Hepatocyte (in vitro differentiated cells): ENCODE measurements at places on chromosomes 3 and 15. TPM values are rescaled to one million over a fixed set of nuclear protein-coding genes. Genes with fewer than 3 reads are reported as not detected.

- peak; percentile 16 for DNase-seq
Measured at GRCh38 chr15:64193971-64194370, 31.1 kb upstream of the PPIB start.

DNA sequence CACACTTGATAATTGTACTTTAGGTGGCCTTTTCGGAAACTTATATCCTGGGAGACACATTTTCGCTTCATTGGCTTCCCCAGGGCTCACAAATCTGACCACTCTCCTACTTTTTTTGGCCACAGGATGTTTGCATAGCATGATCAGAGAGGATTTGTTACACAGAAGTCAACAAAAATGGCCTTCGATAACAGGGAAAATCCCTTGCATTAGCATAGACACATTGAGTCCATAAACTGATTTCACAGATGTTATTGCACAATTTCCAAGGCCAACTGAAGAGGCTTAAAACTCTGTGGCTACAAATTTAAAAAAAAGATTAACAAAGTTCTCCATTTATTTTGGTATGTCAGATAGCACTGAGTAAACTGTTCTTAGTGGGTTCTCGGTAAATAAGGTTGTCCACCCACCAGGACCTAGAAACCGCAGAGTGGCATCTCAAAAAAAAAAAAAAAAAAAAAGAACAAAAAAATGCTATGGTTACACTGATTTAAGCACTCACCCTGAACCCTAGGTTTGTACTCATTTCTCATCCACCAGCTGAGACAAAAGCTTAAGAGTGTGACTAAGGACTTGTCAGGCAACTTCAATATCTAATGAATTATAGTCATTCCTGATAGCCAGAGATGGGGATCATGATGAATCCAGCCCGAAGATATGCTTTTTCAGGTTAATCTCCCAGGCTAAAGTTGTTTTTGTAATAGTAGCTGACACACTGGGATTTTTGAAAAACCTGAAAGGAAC, 188.9 kb upstream of the SYNPR start:
- DNase-seq = no peak

Gene NUSAP1
- 20.2 and 29.2 TPM in 2 replicates for polyA plus RNA-seq

Gene EFHB
- not detected in 2 replicates for polyA plus RNA-seq

Gene SLC15A2
- 5.4 and 5.8 TPM in 2 replicates for polyA plus RNA-seq

Gene ARL14
- polyA plus RNA-seq = 9.2 and 11.5 TPM in 2 replicates

- DNase-seq = no peak
Measured at GRCh38 chr3:156611870-156612494, 57.1 kb upstream of the SSR3 start.

Gene CFAP20DC
- 2.2 and 2.3 TPM in 2 replicates for polyA plus RNA-seq

DNA sequence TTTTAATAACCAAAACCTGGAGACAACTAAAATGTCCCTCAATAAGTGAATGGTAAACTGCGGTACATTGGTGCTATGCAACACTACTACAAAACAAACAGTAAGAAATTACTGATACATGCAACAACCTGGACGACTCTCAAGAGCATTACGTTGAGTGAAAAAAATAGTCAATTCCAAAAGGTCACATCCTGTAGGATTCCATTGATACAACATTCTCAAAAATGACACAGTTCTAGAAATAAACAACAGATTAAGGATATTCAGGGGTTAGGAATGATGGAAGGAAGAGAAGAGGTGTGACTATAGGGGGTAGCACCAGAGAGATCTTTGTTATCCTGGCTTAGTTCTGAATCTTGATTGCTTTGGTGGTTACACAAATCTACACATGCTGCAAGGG, 72.2 kb downstream of the ZNF148 start:
- no peak for DNase-seq

Gene SLC9C1
- 0.30 TPM in 1 of 2 replicates, not detected in the other for polyA plus RNA-seq

- no peak for DNase-seq
Measured at GRCh38 chr3:123655400-123655799, 70.5 kb upstream of the HACD2 start.

- no peak for DNase-seq
Measured at GRCh38 chr15:49036650-49037545, 9.3 kb downstream of the SECISBP2L start.

Gene PSMD6
- polyA plus RNA-seq = 104 and 111 TPM in 2 replicates

Gene PAK6
- 2.7 and 8.2 TPM in 2 replicates for polyA plus RNA-seq

- DNase-seq = peak; percentile 35
Measured at GRCh38 chr3:71120012-71120411, 463.5 kb downstream of the FOXP1 start.

DNA sequence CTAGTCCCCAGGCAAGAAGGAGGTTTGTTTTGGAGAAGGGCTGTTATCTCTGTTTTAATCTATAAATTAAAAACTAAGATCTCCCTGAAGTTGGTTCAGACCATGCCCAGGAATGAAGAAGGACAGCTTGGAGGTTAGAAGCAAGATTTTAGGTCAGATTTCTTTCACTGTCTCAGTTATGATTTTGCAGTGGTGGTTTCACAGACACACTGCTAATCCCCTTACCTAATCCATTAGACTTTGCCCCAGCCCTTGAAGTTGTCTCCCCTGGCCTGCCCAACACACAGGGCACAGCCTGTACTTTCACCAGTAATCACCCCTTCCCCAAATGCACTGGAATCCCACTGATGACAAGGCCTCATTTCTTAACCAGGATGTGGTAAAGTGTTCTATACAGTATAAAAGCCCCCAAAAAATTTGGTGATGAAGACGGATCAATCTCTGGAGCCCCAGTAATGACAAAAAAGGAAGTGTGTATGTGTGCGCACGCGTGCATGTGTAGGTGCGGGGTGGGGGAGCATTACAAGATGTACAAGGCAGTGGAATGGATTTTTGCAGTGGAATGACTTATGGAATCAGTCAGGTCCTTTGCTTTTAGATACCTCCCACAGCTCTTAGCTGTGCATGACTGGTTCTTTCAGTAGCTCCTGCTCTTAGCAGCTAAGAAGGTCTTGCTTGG, 73.1 kb upstream of the TERB2 start:
- no peak for DNase-seq

Gene BUB1B
- 5.3 and 10.7 TPM in 2 replicates for polyA plus RNA-seq

- no peak for DNase-seq
Measured at GRCh38 chr3:140203510-140203909, 268.5 kb downstream of the CLSTN2 start.
